ENCODE measurements at places on chromosomes 4 and X. TPM values are rescaled to one million over a fixed set of nuclear protein-coding genes. Genes with fewer than 3 reads are reported as not detected.

The HSFX3 gene
- not detected for total RNA-seq

The APOOL gene
- 8.4 TPM for total RNA-seq

The NR3C2 gene
- not detected for total RNA-seq

The XK gene
- total RNA-seq = 0.34 TPM

The SUPT20HL1 gene
- not detected for total RNA-seq

The RBM47 gene
- 18.7 TPM for total RNA-seq

The ZNF81 gene
- total RNA-seq = 6.4 TPM

Data from A549 treated with ZK216348 at 1 μM for 4 hours (cell line).